ENCODE measurements at places on chromosomes 1 and 21.
A peak's percentile ranks its signal among the peaks of the same experiment; 100 is the strongest.

GRCh38 chr1:157739229-157739901 is 37.6 kb downstream of the FCRL2 start:
- no peak for DNase-seq

- DNase-seq: no peak
These were observed 298.7 kb downstream of the NPHP4 start for GRCh38 chr1:5693568-5693967.

GRCh38 chr1:235935235-235936225 is 68.8 kb upstream of the LYST start:
- no peak for DNase-seq

DNA sequence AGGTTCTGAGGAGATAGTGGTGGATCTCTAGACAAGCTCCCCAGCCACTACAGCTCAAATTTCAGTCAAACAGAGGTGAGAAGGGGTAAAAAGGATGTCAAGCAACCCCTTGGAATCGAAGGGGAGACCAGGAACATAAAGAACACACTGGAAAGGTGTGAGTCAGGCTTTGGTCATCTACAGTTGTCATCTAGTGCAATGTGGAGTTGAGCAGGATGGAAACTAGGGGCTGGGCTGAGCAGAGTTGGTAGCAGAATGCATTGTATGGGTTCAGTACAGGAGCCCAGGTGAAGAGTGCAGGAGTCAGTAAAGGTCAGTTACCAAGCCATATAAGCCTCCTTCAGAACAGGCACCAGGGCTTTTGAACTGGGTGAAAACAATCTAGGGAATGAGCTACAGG is 52.7 kb upstream of the VAV3 start:
- DNase-seq: no peak

GRCh38 chr1:221069178-221069903 is 190.1 kb downstream of the HLX start:
- DNase-seq: peak; percentile 31

GRCh38 chr1:169060919-169061639 is 45.4 kb upstream of the ATP1B1 start:
- DNase-seq: no peak

- no peak for DNase-seq
These were observed 4.8 kb downstream of the PTTG1IP start for GRCh38 chr21:44868707-44869106.

DNA sequence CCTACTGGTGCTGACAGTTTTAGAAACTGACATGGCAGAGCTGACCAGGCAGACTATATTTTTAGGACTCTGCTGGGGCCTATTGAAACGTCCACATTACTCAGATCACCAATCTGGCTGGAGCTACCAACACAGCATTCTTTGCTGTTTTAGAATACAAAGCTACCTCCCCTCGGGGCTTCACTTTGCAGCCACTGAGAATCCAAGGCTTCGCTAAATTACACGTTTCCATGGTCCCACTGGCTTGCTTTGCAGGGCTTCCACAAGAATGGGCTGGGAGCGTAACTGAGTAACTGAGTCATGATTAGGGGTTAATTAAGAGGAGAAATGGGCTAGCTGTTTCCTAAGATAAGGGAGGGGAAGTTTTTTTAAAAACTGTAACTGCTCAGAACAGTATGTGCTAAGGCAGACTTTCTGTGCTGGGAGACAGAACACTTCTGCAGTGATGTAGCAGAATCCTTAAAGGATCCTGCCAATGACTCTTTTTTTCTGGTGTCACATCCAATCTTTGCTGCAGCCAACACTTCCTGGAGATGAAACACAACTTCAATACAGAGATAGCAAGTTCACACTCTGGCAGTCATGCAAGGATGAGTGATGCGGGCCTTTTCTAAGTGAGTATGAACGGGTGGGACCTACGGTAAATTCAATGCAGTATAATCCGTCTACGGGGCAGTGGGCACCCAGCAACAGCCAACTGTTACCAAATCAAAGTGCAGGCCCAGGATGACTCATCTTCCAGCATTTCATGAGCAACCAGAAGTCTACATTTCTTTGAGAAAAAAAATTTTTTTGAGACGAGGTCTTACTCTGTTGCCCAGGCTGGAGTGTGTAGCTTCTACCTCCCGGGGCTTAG is 21.5 kb downstream of the NDUFS5 start:
- DNase-seq: peak; percentile 60

DNA sequence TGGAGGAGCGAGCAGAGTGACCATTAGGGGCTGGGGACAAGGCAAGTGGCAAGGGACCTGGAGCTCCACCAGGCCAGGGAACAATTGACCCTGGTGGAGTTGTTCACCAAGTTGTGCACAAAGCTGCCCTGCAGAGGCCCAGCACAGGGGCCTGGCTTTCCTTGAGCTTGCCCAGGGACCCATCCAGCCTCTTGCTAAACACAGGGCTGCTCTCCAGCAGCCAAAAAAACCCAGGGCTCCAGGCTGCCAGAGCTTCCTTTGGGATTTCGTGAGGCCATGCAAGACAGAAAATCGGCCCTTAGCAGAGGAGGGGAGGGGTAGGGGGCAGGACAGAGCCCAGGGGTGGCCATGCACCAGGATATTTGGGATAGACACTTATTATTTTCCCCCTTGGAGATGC is 32.6 kb downstream of the LRP8 start:
- DNase-seq: no peak

DNA sequence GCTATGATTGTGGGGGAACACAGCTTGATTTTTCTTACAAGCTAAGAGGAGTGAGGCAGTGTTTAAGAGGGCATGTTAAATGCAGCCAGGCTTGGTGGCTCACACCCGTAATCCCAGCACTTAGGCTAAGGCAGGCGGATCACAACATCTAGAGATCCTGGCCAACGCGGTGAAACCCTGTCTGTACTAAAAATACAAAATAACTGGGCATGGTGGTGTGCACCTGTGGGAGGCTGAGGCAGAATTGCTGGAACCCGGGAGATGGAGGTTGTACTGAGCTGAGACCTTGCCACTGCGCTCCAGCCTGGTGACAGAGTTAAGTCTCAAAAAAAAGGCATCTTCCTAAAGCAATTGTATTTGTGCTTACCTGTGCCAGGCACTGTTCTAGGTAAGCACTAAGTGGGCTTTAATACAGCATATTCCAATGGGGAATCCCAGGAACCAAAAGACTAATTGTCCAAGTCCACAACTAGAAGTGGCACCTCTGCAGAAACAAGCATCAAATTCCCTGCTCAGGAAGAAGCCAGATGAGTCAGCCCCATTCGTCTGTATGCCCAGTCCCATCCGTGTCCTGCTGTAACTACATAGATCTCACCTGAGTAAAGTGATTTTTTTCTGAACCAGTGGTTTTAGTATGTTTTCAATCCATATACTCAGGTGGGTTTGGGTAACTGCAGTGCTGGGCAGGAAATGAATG is 4.6 kb downstream of the RCC1 start:
- peak; percentile 77 for DNase-seq

DNA sequence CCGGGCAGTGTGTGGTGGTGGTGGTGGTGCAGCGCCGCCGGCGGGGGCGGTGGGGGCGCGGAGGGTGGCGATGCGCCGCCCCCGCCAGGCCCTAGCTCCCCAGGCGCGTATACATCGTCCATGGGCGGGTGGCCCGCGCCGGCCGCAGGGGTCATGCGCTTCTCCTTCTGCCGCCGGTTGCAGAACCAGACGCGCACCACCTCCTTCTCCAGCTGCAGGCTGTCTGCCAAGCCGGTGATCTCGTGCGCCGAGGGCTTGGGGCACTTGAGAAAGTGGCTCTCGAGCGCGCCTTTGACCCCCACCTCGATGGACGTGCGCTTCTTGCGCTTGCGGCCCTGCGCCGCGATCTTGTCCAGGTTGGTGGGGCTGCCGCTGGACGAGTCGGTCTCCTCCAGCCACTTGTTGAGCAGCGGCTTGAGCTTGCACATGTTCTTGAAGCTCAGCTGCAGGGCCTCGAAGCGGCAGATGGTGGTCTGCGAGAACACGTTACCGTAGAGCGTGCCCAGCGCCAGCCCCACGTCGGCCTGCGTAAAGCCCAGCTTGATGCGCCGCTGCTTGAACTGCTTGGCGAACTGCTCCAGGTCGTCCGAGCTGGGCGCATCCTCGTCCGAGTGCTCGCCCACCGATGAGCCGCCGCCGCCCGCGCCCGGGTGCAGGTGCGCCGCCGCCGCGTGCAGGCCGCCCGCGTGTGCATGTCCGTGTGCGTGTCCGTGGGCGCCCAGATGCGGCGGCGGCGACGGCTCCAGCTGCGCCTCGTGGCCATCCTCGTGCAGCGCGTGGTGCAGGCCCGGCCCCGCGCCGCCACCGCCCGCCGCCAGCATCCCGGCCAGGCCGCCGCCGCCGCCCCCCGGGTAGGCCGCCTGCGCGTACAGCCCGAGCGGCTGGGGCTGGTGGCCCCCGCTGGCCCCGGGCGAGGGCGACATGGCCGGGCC is 926 bp downstream of the POU3F1 start:
- no peak for DNase-seq

GRCh38 chr1:20494609-20495311 is 8.8 kb upstream of the CAMK2N1 start:
- no peak for DNase-seq

- no peak for DNase-seq
These were observed 18.4 kb upstream of the JAK1 start for GRCh38 chr1:64984737-64985136.

DNA sequence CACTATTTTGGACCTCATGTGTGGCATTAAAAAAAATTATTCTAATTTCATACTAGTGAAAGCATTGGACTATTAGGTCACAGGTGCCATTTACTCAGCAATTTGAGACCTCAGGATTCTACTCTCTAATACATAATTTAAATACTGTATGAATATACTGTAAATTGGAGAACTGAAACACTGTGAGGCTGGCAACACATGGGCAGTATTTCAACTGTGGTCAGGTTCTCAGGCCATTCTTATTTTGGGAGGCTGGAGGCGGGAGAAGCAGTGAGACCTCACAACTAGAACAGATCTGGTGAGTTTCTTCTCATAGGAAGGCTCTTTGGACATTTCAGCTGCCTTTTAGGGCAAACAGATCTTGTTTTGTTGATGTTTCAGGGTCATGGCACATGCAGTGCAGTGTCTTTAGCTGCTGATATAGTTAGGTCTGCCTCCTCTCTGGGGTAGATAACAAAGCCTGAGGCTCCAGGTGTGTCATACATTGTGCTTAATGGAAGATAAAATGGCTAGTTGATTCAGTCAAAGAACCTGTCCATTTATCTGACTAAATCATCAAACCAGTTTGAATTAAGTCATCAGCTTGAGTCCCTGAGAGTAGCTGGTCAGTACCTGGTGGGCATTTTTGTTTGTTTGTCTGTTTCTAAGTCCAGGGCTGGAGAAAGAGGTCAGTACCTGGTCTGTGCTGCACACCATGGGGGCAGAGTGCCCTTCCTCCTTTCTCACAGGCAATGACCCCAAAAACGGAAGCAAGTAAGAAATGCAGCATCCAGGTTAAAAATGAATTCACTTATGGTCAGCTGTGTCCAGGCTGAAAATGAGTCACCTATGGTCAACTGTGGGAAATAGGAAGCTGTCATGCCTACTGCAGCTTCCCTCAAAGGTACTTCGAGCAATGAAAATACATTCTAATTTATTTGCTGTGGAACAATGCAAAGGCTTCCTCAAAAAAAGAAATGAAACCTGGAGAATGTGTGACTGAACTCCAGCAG is 216.2 kb downstream of the SDCCAG8 start:
- no peak for DNase-seq

DNA sequence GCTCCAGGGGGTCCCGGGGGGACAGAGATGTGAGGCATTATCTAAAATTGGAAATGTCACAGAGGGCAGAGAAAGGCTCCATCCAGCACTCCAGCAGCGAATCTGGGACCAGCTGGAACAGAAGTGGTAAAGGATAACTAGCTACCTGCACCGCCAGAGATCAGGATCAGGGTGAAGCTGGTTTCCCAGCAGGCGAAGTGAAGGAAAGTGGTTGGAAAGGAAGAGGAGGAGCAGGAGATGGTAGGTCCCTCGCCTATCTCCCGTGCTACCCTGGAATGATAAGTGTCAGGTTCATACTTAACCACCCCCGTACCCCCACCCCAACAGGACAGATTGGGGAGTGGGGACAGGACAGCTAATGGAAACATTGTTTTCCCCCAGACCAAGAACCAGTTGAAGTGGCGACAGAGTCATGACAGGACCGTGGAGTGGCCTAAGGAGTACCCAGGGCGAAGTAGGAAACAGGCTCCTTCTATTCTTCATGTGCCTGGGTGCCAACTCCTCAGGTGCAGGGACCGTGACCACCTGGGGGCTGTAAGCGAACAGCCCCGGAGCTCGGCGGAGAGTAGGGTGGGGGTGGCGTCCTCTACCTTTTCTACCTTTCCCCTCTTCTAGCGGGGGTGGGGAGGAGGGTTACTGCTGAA is 717 bp downstream of the B4GALT3 start:
- no peak for DNase-seq

DNA sequence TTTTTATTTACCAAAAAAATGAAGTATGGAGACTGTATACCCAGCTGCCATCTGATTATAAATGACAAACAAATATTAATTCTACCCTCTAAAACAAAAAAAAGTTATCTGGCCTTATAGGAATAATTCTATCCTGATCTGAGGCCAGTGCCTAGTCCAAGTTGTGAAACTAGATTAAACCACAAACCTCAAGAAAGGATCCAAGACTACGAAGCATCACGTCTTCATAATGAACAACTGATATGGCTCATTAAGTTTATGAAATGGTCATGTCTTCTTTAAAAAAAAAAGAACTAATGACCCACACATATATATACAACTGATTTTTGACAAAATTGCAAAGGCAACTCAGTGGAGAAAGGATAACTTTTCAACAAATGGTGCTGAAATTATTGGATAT is 32.4 kb upstream of the CTTNBP2NL start:
- DNase-seq: no peak

DNA sequence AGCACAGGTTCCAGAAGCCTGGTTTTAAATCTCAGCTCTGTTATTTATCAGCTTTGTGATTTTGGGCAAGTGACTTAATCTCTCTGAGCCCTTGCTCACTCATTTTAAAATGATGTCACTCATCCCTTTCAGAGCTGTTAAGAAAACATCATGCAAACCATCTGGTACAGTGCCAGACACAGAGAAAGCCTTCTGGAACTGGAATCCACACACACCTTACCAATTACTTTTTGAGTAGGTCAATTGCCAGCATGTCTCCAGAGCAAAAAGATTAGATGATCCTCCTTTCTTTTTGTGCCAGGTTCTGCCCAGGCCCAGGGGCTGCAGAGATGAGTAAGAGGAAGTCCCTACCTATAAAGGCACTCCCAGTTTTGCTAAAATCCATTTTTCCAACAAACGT is 61.3 kb downstream of the ROR1 start:
- DNase-seq: no peak

GRCh38 chr1:29984166-29984861 is 739.1 kb downstream of the MATN1 start:
- no peak for DNase-seq

DNA sequence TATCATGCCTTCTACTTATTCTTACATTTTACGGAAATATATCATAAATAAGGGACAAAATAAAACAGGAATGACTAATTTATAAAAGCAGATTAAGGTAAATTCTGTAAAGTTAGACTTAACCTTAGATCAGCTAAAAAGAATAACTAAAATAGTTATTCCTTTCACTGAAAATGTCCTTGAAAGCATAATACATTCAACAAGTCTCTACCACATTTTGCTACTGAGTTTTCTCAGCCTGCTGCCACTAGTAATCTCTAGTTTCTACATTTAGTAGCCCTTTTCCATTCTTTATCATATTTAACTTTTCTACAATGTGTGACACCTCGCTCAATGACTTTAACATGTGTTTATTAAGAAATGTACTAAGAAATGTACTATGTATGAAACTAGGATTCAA is 89.0 kb downstream of the DENND1B start:
- no peak for DNase-seq

All from activated CD4-positive, alpha-beta T cell treated with anti-CD3 and anti-CD28 coated beads, Interleukin-2, amount 50 U/mL, for 16 hours (primary cell).